ENCODE measurements at places on chromosomes 11 and 22.

DNA sequence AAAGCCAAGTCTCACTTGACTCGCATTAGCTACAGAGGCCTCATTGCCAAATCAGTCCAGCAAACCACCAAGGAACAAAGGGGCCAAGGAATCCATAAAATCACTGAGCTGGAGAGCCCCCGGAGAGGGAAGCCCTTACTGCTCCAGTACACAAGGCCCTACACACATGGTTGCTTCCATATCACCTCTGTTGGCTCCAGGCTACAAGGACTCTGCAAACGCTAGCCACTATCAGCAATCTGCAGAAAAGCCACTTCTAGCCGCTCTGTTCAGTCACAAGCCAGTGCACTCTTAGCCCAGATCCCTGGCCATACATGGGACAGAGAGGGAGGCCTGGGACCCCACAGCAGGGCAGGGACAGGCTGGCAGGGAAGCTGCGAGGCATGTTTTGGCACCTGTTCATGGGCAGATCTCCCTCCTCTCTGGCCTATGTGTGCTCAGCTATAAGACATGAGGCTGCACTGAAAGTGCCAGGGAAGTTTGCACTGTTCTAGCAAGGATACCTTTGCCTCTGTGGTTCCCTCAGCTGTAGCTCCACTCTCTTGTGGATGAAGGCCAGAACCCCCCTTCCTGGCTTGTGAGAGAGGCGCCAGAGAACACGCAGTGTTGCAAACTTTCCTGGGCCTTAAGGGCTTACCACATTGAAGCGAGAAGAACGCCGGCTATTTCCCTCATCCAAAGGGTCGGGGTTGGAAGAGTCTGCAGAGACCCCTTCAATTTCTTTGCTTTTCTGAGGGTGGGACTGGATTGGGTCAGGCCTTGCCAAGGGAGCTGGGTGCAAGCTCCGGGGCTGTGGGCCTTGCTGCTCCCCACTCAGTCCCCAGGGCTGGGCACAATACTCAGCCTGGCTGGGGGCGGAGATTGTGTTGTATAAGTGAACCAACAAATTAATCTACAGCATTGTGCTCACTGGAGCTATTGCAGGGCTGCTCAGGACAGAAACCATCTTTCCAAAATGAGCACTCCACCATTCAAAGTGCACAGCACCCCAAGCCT lies 108.7 kb upstream of the PITPNB start:
- peak; percentile 74 for DNase-seq

GRCh38 chr11:111358038-111359001 lies 20.8 kb downstream of the POU2AF1 start:
- DNase-seq: no peak

- no peak for DNase-seq
Observed at GRCh38 chr11:82038154-82038553, 695.5 kb downstream of the FAM181B start.

DNA sequence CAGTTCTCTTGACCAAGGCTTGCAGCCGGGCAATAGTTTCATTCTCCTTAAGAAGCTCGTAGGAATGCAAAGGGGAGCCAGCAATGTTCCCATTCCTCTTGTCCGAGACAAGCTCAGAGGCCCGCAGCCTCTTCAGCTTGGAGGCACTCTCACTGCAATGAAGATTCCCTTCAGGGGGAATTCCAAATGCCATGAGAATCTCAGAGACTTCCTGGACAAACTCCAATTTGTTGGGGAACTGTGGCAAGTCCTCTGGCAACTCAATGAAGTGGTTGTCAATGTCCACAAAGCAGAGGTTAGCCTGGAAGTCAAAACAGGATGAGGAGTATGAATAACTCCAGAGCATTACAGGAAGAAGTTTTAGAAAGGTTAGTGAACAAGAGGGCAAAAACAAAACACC lies 84.4 kb downstream of the DENND5A start:
- no peak for DNase-seq

DNA sequence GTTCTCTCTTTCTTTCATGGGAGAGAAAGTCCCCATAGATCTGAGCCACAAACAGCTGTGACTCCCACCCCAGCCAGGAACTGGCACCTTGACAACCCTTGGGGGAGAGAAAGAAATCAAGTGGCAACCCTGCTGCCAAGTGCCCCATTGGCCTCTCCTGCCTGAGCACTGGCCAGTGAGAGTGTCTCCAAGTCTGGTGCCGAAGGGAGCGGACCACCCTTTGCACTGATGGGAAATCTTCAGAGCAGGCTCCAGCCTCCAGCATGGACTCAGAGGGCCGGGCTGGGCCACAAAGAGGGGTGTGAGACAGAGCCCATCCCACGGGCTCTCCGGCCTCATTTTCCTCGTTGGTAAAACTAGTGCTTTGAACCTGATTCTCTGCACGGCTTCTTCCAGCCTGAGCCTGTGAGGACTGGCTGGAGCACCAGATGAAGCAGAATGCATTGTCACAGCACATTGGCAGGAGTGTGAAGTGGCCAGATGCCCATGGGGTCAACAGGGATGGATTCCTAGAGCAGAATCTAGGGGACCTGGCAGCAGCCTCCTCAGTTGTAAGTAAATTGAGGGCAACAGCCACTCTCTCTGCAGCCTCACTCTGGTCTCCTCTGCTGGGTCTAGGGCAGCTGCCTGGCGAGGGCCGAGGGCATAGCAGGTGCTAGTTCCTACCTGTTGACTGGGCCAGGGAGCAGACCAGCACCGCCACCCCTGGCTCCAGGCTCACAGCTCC lies 81.4 kb downstream of the TRIM29 start:
- no peak for DNase-seq
